Omental fat pad (tissue), 4 donors: ENCODE measurements at places on chromosomes 4 and X.

GRCh38 chr4:30153427-30153826 is 566.7 kb upstream of the PCDH7 start:
- DNase-seq = no peak

DNA sequence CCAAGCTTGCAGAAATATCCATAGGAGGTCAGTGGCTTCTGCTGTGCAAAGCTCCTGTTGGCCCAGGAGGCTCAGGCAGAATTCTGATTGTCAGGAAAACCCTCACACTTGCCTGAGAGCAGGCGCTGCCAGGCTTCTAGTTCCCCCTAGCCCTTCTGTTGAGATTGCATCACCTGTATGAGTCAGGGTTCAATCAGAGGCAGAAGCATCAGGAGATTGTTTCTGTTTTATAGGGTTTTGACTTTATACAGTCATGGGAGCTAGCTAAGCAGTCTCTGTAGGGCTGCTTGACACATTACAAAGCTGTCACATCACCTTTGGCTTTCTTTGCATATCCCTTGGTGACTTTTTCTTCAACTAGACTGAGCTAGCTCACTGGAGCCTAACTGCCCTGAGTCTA is 27.8 kb downstream of the DIPK2B start:
- DNase-seq = no peak

DNA sequence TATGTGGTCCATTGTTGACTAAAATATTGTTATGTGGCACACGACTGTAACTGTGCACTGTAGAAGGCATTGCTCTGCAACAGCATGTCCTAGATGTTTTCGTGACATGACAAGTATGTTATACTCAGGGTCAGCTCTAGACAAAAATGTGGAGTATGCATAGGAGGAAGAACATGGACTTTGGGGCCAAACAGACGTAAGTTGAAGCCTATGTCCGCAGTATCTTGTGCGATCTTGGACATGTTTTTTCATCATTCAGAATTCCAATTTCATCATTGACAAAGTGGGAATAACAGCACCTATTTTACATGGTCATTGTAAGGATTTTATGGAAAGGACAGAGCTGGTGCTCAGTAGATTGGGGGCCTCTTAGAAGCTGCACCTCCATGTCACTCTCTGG is 27.7 kb upstream of the PROM1 start:
- DNase-seq = no peak

DNA sequence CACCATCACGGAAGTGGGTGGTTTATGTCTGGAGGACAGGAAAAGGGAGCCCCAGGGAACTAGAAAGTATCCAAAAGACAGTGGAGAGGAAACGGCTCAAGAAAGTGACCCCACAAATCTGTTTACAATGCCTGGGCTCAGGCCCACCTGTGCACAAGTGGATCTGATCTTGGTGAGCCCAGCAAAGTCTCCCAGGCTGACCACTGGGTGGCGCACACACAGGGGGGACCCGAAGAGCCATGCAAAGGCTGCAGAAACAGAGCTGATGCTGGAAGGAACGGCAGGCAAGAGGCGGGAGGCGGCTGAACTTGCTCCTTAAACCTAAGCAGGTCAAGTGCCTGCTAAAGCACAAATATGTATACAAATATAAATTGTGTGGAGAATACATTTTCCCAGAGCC is 9.6 kb downstream of the HAUS7 start:
- no peak for DNase-seq

DNA sequence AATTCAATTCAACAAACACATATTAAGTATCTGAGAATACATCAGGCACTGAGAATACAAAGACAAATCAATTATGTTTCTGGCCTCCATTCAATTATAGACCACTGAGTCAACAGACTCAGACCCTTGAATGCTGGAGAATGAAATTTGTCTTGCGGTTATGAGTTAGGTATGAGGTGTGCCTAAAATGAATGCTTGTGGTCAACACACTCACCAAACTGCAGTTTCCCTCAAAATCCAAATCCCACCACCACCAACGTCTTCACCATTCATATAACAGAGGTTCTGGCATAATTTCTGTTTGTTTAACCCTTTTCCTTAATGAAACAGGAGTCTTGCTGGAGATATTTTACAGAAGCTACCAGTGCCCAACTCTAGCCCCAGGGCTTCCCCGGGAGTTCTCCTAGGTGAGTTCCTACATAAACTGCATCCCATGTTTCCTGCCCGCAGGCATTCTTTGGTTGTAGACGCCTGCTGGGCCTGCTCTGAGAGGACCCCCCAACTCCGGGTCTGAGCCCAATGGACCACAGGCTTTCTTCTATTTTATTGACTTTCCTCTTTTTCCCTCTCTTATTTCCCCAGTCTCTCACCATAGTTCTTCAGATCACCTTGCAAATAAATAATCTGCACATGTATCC is 119.2 kb downstream of the DDX53 start:
- no peak for DNase-seq

GRCh38 chr4:164467493-164467892 is 286.4 kb upstream of the SMIM31 start:
- DNase-seq = no peak
